ENCODE measurements at places on chromosomes 1 and 21.

DNA sequence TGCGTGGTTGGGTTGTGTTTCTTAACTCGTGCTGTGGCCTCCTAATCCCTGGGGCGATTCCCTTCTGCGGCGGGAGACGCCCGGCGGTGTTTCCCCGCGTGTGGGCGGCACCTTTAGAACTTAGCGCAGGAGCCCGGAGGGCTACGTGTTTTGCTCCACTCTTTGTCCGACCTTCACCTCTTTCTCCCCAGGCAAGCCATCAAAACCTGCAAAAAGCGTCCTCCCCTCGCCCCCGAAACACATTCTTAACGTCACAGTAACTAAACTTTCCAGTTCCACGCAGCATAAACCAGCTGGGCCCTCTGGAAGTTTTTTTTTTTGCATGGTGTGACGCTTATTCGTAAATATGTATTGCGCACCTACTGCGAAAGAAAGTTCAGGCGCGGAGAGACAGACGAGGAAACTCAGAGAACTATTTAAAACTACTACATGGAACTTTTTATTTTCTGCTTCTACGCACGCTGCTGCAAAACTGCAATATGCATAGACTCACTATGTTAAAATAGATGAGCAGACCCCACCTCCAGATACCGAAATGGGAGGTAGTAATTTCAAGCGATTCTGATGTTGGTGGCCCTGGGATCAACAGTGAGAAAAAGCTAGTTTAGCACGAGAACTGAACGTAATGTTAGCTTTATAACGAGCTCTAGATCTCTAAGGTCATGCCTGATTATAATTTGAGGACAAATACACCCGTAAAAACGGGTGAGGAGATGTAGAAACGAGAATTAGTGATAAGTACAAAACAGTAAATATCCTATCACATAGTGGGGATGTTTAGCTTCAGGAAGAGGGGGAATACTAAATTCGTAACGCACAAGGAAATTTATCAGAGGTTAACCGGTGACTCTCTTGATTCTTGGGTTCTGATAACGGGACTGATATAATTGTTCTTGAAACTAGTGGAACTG is 920 bp downstream of the MTR start:
- no peaks in the 10 kb centered on the region for H3K27me3 ChIP-seq
- no peaks in the 10 kb centered on the region for H3K36me3 ChIP-seq
- peak overlapping the region; percentile 94 for H3K27ac ChIP-seq
- no peak for DNase-seq

DNA sequence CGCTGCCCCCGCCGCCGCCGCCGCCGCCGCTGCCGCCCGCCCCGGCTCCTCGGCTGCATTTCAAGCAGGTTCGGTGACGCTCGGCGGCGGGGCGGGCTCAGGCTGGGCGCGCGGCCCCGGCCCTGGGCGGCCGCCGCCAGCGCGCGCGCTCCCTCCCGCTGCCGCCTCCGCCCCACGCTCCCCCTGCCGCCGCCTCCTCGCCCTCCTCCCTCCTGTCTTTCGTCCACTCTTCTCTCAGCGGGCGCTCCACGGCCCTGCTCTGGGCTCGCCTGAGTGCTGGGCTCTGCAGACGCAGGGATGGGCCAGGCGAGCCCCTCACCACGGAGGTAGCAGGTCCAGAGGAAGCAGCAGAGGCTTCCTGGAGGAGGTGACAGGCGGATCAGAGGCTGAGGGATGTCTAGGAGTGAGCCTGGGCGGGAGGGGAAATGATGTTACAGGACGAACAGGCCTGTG is at the start of gene LRP8:
Gene LRP8 (minus strand): TSS at position 62 of the 453 bp plus-strand sequence. CDS start 158 bp downstream, outside the sequence.
- peak within 1 kb of the TSS; percentile 71 for H3K27ac ChIP-seq
- DNase-seq = no peak
- peak within 1 kb of the TSS; percentile 86 for H3K4me3 ChIP-seq
- H3K4me1 ChIP-seq = peaks cover 34% of the 10 kb centered on the region
- no peaks in the 10 kb centered on the region for H3K27me3 ChIP-seq
- H3K36me3 ChIP-seq = no peaks in the 10 kb centered on the region

DNA sequence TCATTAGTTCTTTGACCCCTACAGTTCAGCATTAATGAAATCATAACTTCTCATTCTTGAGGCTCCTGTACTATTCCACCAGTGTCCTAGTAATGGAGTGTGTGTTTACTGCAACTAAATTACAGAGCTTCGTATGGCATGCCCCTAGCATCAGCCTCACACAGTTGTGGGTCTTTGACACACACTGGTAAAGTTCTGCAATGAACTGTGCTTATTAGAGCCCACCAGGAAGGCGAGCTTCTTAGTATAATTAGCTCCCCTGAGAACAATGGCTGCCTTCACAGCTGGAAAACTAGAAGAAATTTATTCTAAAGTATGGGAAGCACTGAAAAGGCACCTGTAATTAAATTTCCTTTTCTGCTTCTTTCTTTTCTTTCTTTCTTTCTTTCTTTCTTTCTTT is 251.1 kb upstream of the RGS18 start:
- no peaks in the 10 kb centered on the region for H3K27me3 ChIP-seq
- no peak overlapping the region for H3K4me3 ChIP-seq
- no peak overlapping the region for H3K27ac ChIP-seq
- no peaks in the 10 kb centered on the region for H3K4me1 ChIP-seq
- no peak for DNase-seq

DNA sequence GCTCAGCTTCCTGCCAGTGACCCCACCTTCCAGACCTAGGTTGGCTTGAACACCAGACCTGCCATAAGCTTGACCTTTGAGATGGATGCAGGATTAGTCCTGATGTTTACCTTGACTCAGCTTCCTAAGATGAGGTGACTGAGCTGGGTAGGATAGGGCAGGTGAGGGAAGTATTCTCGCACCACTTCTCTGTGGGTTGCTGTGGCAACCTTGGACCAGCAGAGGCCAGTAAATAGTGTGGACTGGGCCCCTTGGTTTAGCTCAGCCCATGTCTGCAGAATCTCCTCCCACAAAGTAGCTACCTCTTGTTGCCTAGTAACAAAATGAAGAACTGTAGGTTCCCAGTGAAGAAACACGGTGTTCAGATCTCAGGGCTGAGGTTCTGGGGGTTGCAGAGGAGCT is 8.4 kb downstream of the RPS6KA1 start:
- no peak for DNase-seq
- H3K27me3 ChIP-seq = no peaks in the 10 kb centered on the region
- H3K4me3 ChIP-seq = no peak overlapping the region
- H3K36me3 ChIP-seq = no peaks in the 10 kb centered on the region

DNA sequence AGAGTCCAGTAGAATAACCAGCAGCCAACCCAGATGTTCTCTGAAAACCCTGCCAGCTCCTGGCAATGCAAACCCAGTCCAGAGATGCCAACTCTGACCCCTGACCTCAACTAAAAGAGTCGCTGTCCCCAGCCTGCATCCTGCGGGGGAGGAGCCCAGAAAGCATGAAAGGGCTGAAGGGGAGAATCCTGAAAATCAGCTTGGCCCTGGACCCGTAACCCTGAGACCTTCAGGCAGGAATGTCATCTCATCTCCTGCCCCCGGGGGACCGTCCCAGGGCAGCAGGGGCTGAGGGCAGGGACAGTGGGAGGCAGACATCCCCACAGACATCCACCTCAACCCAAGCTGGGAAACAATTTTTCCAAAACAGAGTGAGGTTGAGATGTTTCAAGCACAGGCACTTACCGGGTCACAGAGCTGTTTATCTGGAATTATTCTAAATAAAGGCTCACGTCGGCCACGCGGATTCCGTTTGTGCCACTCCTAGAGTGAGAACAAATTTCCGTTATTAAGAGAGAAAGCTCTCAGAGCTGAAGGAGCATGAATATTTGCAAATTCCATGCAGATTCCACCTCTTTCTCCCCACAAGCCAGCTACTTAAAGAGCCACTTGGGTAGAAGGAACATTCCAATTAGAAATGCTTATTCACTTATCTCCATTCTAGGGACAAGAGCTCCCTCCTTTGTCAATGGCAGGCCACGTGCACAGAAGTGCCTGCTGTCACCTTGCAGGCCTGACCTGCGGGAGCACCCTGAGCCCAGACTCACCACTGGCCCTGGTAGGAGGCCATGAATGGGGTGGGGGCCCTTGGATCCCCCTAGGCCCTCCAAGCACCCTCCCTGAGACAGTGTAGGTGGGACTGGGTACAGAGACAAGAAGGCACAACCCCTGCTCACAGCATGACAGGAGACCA is 240.1 kb downstream of the NPHP4 start:
- H3K4me1 ChIP-seq = no peaks in the 10 kb centered on the region
- H3K4me3 ChIP-seq = no peak overlapping the region
- no peaks in the 10 kb centered on the region for H3K27me3 ChIP-seq
- no peak for DNase-seq
- no peaks in the 10 kb centered on the region for H3K36me3 ChIP-seq

- no peaks in the 10 kb centered on the region for H3K36me3 ChIP-seq
- H3K27ac ChIP-seq = no peak overlapping the region
- DNase-seq = no peak
- no peaks in the 10 kb centered on the region for H3K27me3 ChIP-seq
These were observed 15.3 kb upstream of the PYHIN1 start for GRCh38 chr1:158916085-158916484.

DNA sequence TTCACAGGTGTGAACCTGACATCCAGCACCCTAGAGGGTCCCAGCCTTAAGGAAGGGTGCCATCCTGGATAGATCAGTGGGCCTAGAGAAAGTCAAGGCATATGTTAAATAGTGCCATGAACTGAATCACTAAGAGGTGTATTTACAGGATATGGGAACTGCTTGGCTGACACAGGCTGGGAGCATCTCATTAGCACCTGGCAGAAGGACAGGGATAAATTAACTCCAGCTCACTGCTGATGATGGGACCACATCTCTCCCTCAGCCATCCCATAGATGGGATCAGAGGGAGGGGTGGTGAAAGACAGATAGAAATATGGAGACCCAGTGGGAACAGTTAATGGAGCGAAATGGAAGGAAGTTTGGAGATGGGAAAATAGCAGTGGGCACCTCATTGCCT is 122.0 kb downstream of the IGSF21 start:
- no peaks in the 10 kb centered on the region for H3K27me3 ChIP-seq
- H3K36me3 ChIP-seq = no peaks in the 10 kb centered on the region
- no peak overlapping the region for H3K4me3 ChIP-seq
- H3K27ac ChIP-seq = no peak overlapping the region

- peaks cover 71% of the 10 kb centered on the region for H3K36me3 ChIP-seq
- no peak overlapping the region for H3K4me3 ChIP-seq
- no peak overlapping the region for H3K27ac ChIP-seq
These were observed 104.6 kb downstream of the ADARB1 start for GRCh38 chr21:45178971-45179370.

DNA sequence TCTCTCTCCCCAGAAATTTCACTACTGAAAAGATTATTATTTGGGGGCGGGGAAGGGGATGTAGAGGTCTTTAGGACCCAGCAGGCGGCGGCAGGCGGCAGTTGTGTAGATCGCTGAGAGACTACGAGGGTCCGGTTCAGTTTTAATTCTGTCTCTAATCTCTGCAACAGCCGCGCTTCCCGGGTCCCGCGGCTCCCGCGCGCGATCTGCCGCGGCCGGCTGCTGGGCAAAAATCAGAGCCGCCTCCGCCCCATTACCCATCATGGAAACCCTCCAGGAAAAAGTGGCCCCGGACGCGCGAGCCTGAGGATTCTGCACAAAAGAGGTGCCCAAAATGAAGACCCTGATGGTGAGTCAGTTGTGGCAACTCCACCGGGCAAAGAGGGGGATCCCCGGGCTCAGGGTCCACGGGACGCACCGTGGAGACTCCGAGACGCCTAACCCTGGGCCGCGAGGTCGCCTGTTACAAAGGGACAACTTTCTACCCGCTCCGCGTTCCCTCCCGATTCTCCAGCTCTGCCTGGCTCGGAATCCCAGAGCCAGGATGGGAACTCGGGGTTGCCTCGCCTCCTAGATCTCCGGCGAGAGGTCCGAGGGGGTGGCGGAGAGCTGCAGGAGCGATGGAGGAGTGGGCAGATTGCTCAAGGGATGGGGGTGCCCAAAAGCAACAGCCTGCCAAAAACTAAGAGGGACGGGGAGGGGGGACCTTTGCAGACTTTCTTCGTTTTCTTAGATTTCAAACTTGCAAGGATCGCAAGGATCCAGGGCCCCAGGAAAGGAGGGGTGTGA is at the start of gene ST6GALNAC5:
Gene ST6GALNAC5 (plus strand): TSS at position 139 of the 789 bp plus-strand sequence.
- H3K27me3 ChIP-seq = peaks cover 31% of the 10 kb centered on the region
- H3K27ac ChIP-seq = peak within 1 kb of the TSS; percentile 36
- peak within 1 kb of the TSS; percentile 58 for H3K4me3 ChIP-seq
- DNase-seq = no peak
- H3K36me3 ChIP-seq = no peaks in the 10 kb centered on the region

GRCh38 chr21:34536311-34536710 is 24.3 kb upstream of the KCNE1 start:
- H3K4me3 ChIP-seq = no peak overlapping the region
- peaks cover 17% of the 10 kb centered on the region for H3K4me1 ChIP-seq
- H3K36me3 ChIP-seq = no peaks in the 10 kb centered on the region
- H3K27ac ChIP-seq = no peak overlapping the region

- no peak overlapping the region for H3K4me3 ChIP-seq
- H3K4me1 ChIP-seq = no peaks in the 10 kb centered on the region
- no peak overlapping the region for H3K27ac ChIP-seq
These were observed 236.1 kb downstream of the OMA1 start for GRCh38 chr1:58310469-58310868.

DNA sequence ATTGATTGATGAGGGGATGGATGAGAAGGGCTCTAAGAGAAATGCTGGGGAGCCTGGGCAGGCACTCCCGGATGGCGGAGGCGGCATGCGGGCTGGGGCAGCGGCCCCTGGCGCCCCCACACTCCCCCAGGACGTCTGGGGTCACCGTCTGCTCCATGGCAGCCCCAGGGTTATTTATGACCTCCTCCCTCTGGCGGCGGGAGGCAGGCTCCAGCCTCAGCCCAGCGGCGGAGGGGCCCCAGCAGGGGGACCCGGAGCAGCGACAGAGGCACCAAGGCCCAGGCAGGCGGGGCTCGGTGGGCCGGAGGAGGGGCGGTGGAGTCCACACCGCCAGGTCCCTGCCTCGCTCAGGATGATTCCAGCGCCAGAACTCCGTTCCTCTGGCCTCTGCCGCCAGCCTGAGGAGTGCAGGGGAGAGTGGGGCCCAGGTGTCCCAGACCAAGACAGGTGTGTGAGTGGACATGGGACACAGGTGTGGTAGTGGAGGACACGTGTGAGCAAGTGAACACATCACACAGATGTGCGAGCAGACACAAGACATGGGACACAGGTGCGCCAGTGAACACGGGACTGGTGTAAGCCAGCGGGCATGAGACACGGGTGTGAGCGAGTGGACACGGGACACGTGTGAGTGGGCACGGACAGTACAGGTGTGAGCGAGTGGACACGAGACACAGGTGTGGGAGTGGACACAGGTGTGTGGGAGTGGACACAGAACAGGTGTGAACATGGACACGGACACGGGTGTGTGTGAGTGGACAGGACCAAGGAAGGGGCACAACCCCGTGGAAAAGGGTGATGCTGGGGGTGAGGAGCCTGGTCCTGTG is 2.5 kb upstream of the SAMD11 start:
- H3K4me1 ChIP-seq = peaks cover 61% of the 10 kb centered on the region
- peak overlapping the region; percentile 28 for H3K4me3 ChIP-seq
- H3K27ac ChIP-seq = no peak overlapping the region
- DNase-seq = no peak
- H3K36me3 ChIP-seq = no peaks in the 10 kb centered on the region

- peak overlapping the region; percentile 77 for H3K27ac ChIP-seq
- peaks cover 78% of the 10 kb centered on the region for H3K4me1 ChIP-seq
- no peak for DNase-seq
- H3K27me3 ChIP-seq = no peaks in the 10 kb centered on the region
- no peak overlapping the region for H3K4me3 ChIP-seq
These were observed 23.8 kb downstream of the PTPRF start for GRCh38 chr1:43554444-43554992.

- no peak overlapping the region for H3K4me3 ChIP-seq
- H3K27ac ChIP-seq = peak overlapping the region; percentile 77
- no peaks in the 10 kb centered on the region for H3K27me3 ChIP-seq
- DNase-seq = no peak
- H3K36me3 ChIP-seq = no peaks in the 10 kb centered on the region
These were observed 241.4 kb downstream of the TOMM20 start for GRCh38 chr1:234887016-234887900.
